ENCODE measurements at places on chromosomes 6 and 20.
A peak's percentile ranks its signal among the peaks of the same experiment; 100 is the strongest.

- peak; percentile 41 for DNase-seq
These were observed 49.5 kb downstream of the TOX2 start for GRCh38 chr20:43963872-43964791.

- DNase-seq, result no peak
These were observed 42.3 kb downstream of the STK4 start for GRCh38 chr20:45008521-45009049.

DNA sequence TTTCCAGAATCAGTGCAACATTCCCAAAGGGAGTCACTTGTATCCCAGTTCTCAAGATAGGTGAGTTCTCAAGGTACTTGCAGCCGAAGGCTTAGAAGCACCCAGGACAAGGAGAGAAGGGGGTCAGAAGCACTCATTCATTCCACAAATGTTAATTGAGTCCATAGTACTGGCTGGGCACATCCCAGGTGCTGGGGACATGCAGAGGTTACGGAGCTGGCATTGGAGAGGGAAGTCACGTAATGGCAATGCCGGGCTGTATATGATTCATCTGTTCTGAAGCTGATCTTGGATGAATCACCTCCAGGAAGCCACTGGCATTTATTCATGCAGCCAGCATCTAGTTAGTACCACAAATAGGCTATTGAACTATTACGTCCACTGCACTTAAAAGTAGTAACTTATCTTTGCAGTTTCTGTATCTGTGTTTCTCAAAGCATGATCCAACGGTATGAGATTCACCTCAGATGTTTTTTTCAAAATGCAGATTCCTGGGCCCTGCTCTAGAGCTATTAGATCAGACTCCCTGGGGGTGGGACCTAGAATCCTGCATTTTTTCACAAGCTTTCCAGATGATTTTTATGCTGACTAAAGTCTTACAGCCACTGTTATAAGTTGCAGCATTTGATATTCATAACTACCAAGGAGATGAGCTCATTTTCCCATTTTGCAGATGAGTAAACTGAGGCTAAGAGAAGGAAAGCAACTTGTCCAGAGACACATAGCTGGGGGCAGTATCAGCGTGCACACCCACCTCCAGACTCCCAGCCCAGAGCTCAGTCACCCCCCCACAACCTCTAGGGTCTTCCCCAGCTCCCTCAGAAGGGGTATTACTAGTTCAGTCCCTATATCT, 44.1 kb upstream of the ID1 start:
- DNase-seq, result no peak

DNA sequence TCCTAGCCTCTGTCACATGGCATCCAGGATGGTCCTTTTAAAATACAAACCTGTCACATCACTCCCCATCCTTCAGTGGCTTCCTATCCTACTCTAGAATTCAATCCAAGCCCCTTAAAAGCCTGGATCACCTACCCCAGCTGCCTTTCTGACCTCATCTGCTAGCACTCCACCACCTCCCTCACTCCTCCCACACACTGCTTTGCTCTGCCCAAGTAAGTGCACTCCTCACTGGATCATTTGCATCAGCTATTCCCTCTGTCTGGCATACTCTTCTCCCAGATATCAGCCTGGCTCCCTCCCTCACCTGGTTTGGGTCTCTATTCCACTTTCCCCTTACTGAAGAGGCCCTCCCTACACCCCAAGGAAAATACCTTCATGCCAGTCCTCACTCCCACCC, 10.5 kb downstream of the C6orf136 start:
- no peak for DNase-seq

DNA sequence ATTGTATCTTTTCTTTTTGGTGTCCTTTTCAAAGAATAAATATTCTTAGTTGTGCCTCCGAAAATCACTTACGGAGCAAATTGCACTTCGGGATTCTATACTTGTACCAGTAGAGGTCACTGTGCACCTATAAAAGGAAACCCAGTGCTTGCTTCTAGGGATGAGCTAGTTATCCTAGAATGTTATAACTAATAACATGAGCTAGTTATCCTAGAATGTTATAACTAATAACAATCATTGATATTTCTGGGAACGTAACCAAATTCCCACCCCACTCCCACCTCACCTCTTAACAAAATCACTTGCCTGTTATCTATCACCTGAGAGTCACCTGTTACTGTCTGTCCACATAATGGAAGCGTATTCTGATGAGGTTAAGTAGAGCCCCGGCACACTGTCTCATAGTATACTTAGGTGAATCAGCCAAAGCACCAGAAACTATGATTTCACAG, 126.9 kb upstream of the TIAM2 start:
- no peak for DNase-seq

GRCh38 chr6:126761854-126762253, 356.6 kb upstream of the RSPO3 start:
- DNase-seq, result no peak

- no peak for DNase-seq
These were observed 136.0 kb downstream of the HFE start for GRCh38 chr6:26223228-26223627.

- DNase-seq, result no peak
These were observed 868 bp downstream of the SRSF3 start for GRCh38 chr6:36594816-36595643.

DNA sequence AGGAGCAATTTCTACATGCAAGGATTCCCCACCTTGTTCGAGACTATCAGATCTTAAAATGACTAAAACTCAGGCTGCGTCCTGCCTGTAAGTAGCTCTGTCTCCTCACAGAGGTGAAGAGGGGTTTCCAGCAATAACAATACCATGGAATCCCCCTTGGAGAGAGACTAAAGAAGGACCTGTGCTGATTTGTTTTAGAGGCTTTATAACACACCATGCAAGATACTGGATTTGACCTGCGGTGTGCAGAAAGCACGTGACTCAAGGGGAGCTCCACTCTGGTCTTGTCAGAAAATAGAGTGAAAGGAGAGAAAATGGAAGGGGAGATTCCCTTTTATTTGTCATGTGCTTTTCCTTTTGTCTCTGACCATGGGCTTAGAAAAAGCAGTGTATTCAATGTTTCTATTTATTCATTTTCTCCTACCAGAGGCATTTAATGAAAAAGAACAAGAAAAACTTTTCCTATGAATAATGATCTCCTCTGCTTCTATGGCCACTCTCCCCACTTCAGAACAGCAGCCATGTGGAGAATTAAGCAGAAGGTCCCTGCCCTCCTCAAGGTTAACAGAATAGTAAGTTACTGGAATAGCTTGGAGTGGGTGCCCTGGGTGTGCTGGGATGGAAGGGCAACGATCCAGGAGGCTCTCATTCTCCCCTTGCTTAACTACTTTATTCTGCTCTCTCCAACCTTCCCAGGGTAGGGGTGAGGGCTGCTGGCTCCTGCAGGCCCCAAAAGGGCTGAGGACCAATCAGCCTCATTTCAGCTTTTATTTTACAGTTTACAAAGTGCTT, 19.2 kb upstream of the MRPS10 start:
- DNase-seq, result no peak

GRCh38 chr20:64036346-64037198, 590 bp downstream of the C20orf204 start:
- no peak for DNase-seq

GRCh38 chr6:43771858-43772680, 2.1 kb downstream of the VEGFA start:
- DNase-seq, result peak; percentile 61

GRCh38 chr20:60063739-60064380, 105.6 kb downstream of the CDH26 start:
- no peak for DNase-seq

DNA sequence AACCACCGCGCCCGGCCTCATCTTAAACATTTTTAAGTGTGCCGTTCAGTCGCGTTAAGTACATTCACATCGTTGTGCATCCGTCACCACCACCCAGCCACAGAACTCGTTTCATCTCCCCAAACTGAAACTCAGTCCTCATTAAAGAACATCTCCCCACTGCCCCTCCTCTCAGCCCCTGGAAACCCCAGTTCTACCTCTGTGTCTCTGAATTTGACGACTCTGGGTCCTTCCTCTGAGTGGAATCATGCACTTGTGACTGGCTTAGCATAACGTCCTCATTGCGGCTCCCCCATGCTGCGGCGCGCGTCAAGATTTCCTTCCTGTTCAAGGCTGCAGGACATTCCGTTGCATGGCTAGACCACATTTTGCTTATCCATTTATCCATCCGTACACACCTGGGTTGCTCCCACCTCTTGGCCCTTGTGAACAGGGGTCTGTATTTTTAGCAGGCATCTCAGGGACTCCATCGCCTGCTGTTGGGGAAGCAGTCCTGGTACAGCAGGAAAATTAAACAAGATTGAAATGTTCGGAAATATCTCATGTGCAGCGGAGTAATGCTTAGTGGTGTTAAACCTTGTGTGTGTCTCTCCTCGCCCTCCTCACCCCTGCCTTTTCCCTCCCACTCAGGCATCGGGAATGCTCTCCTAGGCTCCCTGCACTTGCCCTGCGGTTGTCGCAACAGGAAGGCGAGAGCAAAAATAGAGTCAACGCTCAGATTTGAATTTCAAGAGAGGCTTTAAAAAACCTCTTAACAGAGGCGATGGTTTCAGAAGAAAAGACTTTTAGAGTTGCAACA, 127.9 kb downstream of the PXDC1 start:
- no peak for DNase-seq

GRCh38 chr20:41701588-41702348, 83.6 kb upstream of the CHD6 start:
- no peak for DNase-seq

DNA sequence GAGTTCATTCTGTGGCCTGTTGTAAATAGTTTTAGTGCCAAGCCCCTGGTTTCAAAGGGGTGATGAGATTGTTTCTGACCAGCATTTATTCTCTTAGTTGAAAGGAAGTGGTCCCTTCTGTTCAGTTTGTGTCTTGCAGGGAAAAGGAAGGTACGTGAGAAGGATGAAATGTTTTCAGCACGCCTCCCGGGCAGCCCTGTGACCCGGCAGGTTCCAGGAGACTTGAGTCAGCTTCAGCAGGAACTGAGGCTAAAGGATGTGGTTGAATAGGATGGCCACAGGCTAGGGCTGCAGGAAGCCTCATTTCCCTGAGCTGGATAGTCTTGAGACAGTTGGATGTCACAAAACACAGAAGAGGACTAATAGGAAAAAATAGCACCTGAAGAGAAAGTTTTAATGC, 132.4 kb upstream of the SYNDIG1 start:
- no peak for DNase-seq

DNA sequence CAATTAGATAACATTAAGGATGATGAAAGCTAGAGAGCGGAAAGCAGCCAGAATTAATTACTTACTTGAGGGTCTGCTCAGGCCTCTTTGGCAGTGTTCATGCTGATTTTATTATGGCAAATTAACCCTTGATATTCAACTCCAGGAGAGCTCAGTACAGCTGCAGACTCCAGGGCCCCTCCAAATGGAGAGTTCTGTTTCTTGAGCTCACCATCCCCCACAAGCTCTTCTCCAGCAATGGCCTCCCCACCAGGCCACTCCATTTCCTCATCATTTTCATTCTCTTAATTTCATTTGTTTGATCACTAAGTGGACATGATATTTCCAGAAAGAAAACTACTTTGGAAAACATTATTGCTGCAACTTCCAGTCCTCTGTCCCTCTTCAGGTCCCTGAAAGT, 513.3 kb upstream of the NOX3 start:
- no peak for DNase-seq

- DNase-seq, result peak; percentile 1
These were observed at the start of gene COL19A1 for GRCh38 chr6:69866351-69866769. Gene COL19A1 (plus strand): TSS chr6:69866556. CDS start chr6:69879568, 13,012 bp downstream.

GRCh38 chr20:45053430-45054351, 47.2 kb downstream of the KCNS1 start:
- DNase-seq, result no peak

DNA sequence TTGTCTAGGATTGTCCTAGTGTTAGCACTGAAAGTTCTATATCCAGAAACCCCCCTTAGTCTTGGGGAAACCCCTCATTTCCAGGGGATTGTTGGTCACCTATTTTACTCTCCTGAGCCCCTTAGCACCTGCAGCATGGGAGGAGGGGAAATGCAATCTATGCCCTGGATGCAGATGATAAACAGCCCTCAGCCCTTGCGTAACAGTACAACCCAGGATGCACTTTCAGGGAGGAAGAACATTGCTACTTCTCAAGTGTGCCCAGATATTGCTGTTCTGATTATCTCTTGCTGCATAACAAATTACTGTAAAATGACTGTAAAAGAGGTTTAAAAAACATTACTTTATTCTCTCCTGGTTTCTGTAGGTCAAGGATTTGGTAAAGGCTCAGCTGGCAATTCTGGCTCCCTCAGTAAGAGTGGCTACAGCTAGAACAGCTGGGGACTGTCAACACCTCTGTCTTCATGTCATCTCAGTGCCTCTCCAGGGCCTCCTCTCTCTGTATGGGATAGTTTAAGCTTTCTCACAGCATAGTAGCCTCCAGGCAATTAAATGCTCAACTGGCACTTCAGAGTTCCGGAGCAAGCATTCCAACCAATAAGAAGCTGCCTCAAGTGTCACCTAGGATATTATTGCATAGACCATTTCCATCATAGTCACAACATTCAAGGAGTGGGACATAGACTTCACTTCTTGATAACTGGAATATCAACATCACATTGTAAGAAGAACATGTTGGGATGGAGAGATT, 117.8 kb upstream of the FOXO3 start:
- DNase-seq, result no peak

GRCh38 chr6:45427726-45428125, 50.0 kb upstream of the SUPT3H start:
- no peak for DNase-seq

GRCh38 chr6:47056832-47057231, 14.7 kb upstream of the ADGRF1 start:
- no peak for DNase-seq

DNA sequence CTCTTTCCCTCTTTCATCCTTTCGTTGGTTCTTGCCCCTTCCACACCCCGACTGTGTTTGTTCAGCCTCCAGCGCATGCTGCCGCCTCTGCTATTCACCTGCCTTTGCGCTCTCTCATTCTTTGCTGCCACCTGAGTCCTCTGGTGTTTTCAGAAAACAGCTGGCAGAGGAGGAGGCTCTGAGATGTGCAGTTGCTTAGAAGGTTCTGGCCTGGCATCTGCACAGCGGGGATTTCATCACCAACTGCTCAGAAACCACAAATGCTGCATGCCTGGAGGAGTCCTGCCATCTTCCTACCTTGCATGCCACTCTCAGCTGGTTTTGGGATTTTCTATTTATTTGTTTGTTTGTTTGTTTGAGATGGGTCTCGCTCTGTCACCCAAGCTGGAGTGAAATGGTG, 39.2 kb upstream of the CLDN20 start:
- DNase-seq, result no peak

GRCh38 chr6:35719830-35720733, 16.8 kb upstream of the ARMC12 start:
- no peak for DNase-seq

DNA sequence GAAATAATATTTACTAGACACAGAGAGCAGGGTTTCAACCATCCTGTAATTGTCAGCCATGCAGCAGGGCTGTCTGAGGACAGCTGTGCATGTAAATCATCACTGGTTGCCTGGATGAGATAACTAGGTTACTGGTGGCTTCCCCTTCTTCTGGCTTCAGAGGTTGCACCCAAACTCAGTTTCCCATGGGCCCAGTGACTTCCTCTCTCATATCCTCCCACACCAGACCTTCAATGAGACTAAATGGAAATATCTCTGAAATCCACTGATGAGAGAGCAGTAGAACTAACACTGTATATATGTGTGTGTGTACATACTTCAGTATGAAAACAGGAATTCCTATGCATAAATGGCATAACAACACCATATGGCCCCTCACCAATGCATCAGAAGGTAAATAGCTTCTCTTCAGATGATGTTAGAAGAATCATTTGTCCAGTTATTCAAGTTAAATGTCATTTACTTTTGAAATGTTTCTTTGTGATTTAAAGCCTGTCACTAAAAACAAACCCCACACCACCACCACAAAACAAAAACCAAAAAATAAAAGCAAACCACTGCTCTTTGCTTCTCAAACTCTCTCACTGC, 51.0 kb upstream of the IL20RA start:
- peak; percentile 20 for DNase-seq
